ENCODE measurements at places on chromosomes 11 and 22.
A peak's percentile ranks its signal among the peaks of the same experiment; 100 is the strongest.

DNA sequence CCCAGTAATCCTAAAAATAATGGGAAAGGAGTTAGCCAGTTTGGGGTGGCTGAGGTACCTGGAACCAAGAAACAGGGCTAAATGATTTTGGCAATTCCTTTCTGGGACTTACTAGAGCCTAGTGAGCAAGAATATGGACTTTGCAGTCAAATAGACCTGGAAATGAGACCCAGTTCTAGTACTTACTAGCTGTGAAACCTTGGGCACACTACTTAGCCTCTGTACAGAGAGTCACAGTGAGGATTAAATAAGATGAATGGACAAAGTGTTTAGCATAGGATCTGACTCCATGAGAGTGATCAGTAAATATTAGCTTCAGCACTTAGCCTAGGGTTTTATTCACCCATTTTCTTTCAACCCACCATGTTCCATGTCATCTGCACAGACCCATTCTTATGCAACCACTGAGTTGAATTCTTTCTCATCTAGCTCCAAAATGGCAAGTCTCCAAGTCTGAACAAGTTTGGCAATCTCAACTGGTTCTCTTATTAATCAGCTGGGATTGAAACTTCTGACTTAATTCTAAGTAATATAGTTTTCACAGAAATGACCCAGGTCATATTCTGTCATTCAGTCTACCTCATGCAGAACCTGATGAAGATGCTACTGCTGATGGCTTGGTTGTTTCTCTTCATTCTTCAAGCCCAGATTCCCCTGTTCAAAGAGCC is 15.0 kb upstream of the SORL1 start:
- peak; percentile 71 for DNase-seq

DNA sequence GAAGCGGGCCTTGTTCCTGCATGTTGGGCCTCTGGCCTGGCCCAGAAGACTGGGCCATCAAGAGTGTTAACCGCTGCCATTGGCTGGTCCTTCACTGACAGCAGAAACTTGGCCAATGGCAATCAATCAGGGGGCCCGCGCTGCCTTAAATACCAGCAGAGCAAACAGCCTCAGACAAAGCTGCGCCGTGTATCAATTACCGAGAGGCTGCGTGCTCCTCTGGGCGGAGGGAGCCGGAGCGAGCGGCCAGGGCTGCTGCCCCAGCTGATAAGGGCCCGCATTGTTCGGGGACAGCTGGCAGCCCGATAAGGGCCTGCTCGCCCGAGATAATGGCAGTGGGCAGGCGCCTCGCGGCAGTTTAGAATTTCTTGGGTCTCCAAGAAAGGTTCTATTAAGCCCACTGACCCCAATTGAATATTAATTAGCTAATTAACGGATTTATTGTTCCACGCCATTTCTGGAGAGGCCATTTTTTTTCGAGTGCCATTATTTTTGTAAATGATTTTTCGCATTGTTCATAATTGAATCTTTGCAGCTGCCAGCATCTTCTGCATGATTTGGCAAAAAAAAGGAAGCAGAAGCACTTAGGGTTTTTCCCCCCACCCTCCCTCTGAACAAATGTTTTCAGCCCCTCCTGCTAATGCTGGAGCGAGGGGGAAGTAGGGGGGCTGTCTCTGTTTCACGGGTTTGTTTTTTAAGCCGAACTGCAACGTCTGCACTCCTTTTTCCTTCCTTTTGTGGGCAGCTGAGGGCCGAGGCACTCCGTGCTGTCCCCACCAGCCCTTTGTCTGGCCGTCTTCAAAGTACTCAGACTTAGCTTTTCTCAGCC is 37.6 kb upstream of the RIC3 start:
- DNase-seq, result no peak

GRCh38 chr11:33027846-33028536 is 11.4 kb upstream of the TCP11L1 start:
- peak; percentile 60 for DNase-seq

DNA sequence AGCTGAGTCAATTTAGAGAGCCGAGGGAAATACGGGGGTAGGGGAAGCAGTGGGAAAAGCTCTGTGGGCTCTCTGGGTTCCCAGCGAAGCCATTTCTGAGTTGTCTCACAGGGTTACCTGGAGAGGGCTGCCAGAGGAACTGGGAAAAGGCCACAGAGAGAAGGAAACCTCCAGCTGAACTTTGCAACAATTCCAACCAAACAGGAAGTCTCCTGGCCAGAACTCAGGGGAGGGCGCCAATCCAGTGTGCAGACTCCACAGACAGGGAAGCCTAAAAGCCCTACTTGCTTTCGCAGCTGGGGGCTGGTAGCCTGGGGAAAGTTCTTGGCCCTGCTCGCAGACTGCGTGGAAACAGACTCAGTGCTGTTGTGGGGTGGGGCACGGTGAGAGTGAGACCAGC is 23.1 kb upstream of the GNAZ start:
- no peak for DNase-seq

DNA sequence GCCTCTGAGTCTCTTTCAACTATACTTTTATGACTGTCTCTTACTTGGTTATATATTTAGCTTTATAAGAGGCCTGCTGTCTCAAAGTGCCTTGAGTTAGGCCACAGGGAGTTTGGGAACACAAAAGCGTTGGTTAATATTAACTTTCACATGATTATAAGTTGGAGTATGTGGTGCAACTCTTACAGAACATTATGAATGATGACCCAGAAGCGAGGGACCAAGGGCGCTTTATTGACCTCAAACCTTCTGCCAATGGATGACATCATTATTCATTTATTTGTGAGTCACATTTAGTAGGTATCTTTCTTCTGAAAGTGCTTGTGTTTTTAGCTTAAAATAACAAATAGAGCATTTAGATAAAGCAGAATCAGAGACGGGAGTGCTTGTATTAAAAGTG is 298.0 kb upstream of the ZC3H12C start:
- DNase-seq, result peak; percentile 79

GRCh38 chr11:134615041-134615615 is 203.1 kb upstream of the B3GAT1 start:
- no peak for DNase-seq

GRCh38 chr11:67054836-67055523 is 1.7 kb upstream of the RHOD start:
- peak; percentile 89 for DNase-seq

DNA sequence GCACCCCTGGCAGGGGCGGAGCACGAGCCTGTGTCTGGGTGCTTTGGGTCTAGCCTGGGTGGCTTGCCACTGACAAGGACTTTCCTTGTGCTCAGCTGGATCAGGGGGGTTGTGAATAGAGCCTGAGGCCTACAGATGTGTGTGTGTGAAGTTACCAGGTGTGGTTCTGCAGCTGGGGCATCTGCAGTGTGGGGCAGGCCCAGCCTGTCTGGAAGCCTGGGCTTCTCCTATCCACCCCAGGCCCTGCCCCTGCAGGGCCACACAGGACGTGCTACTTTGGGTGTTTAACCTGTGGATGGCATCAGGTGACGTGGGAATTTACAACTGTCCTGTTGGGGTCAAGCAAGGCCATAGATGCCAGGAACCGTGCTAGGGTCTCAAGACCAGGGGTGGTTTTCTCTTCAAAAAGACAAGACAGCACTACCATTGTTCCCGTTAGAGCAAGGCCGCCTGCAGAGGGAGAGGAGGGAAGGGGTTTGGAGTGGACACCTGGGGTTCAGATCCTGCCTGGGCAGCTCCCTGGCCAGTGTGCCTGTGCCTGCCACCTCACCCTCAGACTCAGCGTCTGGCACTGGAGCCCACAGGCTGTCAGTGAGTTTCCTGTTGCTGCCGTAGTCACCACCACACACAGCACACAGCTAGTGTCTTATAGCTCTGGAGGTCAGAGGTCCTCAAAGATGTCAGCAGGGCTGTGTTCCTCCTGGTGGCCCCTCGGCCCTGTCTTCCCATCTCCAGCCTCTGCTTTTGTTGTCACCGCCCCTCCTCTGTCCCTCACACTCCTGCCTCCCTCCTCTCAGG is 31.6 kb downstream of the CTTN start:
- DNase-seq, result no peak

DNA sequence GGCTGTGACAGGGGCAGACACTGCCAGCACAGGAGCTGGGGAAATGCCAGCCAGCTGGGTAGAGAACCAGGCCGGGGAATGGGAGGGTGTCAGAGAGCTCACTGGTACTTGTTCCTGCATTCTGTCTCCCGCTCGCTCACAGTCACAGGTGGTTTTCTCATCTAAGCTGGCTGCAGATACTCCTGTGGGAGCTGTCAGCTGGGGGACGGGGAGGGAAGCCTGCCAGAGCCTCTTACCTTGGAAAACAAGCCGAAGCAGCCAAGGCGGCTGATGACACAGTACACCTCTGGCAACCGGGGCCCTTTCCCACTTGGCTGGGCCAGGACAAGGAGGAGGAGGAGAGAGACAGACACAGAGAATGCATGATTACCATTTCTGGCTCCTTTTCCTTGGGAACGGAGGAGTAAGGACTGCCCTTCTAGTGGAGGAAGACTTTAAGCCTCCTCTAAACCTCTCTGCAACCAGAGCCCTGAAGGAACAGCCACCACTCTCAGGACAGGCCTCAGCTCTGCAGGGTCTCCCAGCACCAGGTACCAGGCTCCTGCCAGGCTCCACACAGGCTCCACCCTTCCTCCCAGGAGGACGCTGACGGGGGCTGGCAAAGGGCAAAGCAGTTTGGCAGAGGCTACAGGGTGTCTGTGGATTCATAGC is 25.1 kb downstream of the RPL27A start:
- DNase-seq, result no peak

DNA sequence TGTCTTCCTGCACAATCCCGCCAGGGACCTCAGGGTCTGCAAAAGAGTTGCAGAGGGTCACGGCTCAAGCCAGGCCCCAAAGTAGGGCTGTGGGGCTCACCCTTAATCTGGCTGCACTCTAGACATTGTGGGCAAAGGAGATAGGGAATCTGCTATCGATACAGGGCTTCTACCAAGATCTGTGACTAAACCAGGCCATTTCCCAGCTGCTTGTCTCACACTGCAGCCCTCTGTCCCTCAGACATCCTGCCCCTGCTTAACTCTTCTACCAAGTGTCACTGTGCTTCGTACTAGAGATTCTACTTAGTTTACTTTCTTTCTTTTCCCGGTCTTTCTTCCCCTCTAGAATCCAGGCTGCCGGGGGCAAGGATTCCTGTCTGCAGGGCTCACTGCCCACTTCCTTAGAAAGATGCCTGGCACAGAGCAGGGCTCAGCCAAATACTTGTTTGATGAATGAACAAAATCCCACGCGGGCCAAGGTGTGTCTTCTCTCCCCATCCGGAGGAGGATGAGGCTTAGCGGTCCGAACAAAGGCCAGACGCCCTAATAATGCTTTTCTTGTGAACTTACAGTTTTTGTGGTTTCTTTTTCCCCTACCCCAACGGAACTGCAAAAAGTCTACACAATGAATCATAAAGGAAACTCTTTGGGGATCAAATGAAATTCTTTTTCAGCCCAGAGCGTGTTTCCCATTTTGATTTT is 61.3 kb upstream of the ANO1 start:
- peak; percentile 60 for DNase-seq

- no peak for DNase-seq
Measured at GRCh38 chr22:23068832-23069385, 1.4 kb upstream of the GNAZ start.

GRCh38 chr11:43576803-43577521 is 103.6 kb upstream of the HSD17B12 start:
- peak; percentile 49 for DNase-seq

- no peak for DNase-seq
Measured at GRCh38 chr11:107567739-107568335, 2.3 kb upstream of the ALKBH8 start.

GRCh38 chr11:11770296-11770695 is 71.5 kb upstream of the USP47 start:
- DNase-seq, result no peak

GRCh38 chr11:94020777-94021481 is at the start of gene HEPHL1:
Gene HEPHL1 (plus strand): TSS chr11:94021354. CDS start chr11:94021369, 15 bp downstream.
- no peak for DNase-seq

DNA sequence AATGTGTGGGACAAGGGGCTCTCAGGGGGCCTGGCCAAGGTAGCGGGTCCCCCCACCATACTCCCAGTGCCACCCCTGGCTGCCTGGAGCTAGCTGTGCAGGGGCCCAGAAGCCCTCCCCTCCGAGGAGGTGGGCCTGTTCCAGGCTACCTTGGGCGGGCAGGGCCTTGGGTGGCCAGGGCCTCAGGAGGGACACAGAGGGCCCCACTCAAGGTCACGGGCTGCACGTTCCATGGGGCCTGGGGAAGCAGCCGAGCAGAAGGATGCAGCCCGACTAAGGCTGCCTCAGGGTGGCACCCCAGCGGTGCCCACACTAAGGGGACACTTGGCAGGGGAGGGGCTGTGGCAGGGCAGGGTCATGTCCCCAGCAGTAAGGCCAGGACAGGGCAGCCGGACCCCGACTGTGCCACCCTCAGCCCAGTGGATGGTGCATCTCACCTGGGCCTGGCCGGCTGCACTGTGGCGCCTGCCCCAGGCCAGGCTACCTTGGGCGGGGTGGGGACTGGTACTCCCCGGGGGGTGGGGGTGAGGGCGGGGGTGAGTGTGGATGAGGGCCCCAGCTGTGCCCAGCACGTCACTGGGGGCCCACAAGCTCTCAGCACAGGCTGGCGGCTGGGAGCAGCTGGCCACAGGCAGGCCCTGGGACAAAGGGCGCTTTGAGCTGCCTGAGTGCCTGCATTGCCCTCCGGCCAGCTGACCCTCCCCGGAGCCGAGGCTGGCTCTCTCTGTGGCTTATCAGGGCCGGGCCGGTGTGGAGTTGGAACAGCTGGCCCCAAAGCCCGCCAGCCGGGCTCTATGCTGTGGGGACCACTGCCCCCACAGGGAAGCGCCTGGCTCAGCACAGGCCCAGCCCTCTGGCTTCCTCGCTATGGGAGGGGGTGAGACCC is 117.1 kb downstream of the KCNQ1 start:
- no peak for DNase-seq

- DNase-seq, result no peak
Measured at GRCh38 chr11:82930229-82930628, 28.7 kb downstream of the DDIAS start.

DNA sequence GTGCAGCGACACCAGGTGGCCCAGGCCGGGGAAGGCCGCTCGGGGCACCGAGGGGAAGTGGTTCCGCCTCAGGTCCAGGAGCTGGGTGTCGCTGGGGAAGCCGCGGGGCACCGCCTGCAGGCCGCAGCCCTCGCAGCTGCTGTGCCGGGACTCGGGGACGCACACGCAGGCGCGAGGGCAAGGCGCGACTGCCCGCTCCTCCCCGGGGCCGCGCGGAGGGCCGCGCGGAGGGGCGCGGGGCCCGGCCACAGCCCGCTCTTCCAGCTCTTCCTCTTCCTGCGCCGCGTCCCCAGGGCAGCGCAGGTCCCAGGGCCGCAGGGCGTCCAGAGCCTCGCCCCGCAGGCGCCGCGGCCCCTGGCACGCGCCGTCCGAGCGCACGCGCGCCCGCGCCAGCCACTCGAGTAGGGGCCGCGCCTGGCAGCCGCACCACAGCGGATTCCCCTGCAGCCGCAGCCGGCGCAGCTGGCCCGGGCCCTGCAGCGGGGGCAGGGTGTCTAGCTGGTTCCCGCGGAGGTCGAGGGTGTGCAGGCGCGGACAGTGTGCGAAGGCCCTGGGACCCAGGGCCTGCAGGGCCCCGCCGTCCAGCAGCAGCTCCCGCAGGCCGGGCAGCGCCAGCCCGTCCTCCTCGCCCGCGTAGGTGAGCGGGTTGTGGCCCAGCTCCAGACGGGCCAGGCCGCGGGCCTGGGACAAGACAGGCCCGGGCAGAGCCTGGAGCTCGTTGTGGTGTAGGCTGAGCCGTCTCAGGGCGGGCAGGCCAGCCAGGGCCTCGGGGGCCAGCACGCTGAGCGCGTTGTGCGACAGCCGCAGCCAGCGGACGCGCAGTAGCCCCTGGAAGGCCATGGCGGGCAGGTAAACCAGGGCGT is 2.8 kb downstream of the CHADL start:
- peak; percentile 27 for DNase-seq

Measured in iris pigment epithelial cell (primary cell).